ENCODE measurements at places on chromosomes 4 and X.

DNA sequence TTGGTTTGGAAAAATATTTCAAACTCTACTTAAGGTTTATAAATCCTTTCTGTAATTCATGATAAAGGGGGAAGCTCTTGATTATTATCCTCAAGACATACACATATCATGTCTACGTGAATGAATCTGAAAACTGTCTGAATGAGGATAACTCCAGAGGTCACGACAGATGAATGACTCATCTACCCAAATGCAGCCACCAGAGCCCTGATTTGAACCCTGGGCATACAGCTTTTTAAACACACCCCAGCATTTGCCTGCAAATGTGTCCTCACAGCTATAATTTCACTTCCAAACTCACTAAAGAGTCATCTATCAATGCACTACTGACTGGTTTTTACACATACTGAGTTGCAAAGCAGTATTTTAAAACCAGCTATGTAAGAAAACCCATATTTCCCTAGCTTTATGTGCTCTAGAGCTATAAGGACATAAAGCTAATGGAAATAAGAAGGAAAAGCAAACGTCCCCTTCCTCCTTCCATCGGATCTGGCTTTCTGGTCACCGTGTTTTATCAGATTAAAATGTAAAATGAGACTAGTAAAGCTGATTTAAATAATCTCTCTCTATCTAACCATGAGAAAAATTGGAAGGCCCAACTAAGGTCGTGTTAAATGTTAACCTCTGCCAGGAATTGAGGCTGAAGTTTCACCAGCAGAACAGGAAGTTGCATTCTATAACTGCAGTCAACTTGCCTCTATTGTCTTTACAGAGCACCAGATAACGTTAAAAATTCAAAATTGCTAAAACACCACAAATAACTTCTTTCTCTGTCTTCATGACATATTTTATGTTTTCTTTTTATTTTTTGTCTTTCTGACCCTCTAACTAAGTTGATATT lies 63.1 kb upstream of the SPP1 start:
- no peak for DNase-seq

DNA sequence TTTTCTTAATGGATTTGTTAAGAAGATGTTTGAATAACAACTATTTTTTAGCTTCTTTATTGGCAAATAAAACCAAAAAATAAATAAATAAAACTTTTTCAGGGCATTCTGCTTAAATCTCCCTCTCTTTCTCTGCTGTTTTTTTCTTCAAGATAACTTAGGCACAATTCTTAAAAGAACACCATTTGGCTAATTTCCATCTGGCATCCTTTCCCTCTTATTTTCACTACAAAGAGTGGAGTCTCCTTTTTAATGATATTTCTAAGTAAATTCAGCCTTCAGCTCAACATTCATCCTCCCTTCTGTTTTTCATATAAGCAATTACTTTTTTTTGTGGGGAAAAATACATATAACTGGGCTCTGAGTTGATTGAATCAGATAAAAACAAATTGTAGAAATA lies 88.1 kb downstream of the PCDH7 start:
- no peak for DNase-seq

GRCh38 chrX:110108381-110108821 lies 105.5 kb downstream of the TMEM164 start:
- DNase-seq, result no peak

DNA sequence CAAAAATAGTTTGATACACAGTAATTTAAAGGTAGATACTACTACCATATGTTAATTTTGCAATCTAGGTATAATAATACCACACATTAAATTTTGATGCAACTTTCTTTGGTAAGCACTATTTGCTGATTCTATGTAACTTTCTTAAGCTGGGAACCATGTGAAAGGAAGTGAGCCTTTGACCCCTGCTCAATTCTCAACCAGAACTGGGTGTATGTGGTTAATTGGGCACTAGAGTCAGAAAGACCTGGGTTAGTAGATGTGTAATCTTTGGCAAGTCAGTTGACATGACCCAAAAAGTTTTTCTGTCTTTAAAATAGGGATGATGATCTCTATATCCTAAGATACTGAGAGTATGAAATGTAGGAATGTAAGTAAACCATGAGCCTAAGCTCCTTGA lies 22.4 kb downstream of the TLR2 start:
- DNase-seq, result no peak

GRCh38 chr4:75878246-75878756 lies 24.0 kb downstream of the PPEF2 start:
- DNase-seq, result no peak

- DNase-seq, result no peak
Observed at GRCh38 chrX:70089604-70090297, 27.5 kb downstream of the OTUD6A start.

DNA sequence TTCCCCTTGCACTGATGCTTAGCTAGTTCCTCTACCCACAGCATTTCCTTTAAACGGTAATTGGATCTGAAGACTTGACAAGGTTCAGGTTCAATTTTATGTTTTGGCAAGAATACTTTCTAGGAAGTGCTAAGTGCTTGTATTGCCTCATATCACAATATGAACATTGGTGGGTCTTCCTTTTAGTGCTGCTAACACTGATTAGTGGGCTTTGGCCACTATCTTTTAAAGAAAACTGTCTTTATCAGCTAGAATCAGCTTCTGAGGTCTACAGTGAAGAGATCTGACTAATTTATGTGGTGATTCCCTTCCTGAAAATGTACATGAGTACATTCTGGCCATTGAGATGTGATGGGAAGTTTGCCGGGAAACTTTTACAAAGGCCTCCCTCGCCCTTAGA lies 316.7 kb upstream of the KLF3 start:
- no peak for DNase-seq

DNA sequence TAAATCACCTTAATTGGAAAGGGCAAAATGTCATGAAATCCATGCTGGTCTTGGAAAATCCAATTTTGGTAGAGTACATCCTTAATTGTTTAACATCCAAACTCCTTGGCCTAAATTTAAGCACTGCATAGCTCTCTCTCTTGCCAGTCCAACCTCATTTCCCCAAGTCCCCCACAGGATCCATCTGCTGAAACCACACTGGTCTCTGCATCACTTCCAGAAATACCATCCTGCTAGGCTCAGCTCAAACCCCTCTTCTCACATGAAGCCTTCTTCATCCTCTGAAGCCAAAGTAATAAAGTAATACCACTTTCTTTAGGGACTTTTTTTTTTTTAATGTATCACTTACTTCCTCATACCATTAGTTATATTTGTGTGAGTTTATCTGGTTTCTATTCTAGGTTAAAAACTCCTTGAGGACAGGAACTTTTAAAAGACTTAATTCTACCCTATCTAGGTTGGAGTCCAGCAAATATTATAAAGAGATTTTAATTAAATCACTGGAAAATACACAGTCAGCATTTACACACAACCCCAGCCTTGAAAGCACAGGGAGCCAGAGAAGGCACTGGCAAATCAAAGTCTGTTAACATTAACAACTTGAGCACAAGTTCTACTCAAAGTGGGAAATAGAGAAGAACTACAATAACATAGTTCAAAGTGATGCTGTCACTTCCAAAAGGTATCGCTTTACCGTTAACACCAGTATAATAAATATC lies 16.7 kb upstream of the KLF3 start:
- no peak for DNase-seq
